ENCODE measurements at places on chromosomes 5 and 9. TPM values are rescaled to one million over a fixed set of nuclear protein-coding genes. Genes with fewer than 3 reads are reported as not detected.

The C5orf58 gene
- not detected for total RNA-seq

The CSF2 gene
- total RNA-seq, result not detected

The CCL21 gene
- total RNA-seq, result not detected

The PCDHA6 gene
- total RNA-seq, result 29.8 TPM

- no peaks in the 10 kb centered on the region for H3K36me3 ChIP-seq
- H3K4me1 ChIP-seq, result peaks cover 14% of the 10 kb centered on the region
- H3K4me3 ChIP-seq, result no peak overlapping the region
- no peak overlapping the region for H3K27ac ChIP-seq
- no peak for DNase-seq
Measured at GRCh38 chr5:100787648-100788047, 115.4 kb downstream of the ST8SIA4 start.

DNA sequence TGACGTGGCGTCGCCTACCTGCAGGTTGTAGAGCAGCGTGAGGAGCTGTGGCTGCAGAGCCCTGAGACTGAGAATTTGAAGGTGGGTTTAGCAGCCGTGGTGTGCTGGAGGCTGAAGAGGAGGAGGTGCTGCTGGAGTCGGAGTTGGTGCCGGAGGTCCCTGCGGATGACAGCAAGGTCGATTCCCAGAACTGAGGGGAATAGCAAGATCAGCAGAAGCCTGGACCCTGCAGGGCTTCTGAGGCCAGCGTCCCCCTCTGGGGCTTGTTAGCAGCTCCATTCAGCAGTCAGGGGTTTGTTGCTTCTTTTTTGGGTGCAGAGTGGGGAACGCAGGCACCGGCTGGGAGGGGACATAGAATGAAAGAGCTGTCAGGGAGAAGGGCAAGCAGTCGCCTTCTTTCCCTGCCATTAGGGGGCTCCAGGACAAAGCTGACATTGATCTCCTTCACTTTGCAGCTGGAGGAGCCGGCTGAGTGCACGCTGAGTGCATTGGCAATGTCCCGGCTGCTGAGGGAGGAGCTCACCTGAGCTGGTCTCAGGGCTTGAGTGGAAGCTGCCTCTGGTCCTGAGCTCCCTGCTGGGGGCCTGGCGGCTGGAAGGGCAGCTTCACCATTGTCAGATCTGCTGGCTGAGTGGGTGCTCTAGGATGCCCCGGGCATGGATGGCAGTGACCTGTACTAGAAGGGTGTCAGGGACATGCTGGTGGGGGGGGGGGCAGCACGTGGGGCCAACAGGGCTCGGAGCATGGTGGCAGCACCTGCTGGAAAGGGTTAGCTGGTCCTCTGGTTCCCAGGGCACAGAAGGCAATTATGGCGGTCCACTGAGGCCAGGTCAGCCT is 20.8 kb downstream of the OBP2B start:
- H3K4me3 ChIP-seq, result no peak overlapping the region
- peaks cover 10% of the 10 kb centered on the region for H3K27me3 ChIP-seq
- H3K27ac ChIP-seq, result no peak overlapping the region
- no peaks in the 10 kb centered on the region for H3K36me3 ChIP-seq
- H3K4me1 ChIP-seq, result peaks cover 8% of the 10 kb centered on the region

DNA sequence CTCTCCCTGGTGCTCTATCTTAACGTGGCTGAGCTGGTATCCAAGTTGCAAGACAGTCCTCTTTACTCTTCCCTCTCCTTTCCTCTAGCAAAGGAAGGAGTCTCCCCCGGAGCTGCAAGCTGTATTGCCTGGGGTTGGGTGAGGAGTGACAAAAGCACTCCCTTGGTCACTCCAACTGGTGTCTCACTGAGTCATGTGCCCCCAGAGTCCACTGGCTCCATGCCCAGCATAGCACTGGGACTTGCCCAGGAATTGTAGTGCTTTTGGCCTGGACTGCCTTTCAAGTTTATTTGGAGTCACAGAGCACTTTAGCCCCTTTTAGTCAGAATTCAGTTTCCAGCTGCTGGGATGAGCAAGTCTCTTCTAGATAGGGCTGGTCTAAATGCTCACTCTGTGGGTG is 82.6 kb upstream of the FST start:
- no peaks in the 10 kb centered on the region for H3K27me3 ChIP-seq
- no peak for DNase-seq
- H3K4me3 ChIP-seq, result no peak overlapping the region
- H3K36me3 ChIP-seq, result no peaks in the 10 kb centered on the region

- H3K4me1 ChIP-seq, result peaks cover 2% of the 10 kb centered on the region
- DNase-seq, result no peak
- no peaks in the 10 kb centered on the region for H3K27me3 ChIP-seq
- H3K36me3 ChIP-seq, result no peaks in the 10 kb centered on the region
Measured at GRCh38 chr9:100104314-100104713, 5.3 kb downstream of the INVS start.

DNA sequence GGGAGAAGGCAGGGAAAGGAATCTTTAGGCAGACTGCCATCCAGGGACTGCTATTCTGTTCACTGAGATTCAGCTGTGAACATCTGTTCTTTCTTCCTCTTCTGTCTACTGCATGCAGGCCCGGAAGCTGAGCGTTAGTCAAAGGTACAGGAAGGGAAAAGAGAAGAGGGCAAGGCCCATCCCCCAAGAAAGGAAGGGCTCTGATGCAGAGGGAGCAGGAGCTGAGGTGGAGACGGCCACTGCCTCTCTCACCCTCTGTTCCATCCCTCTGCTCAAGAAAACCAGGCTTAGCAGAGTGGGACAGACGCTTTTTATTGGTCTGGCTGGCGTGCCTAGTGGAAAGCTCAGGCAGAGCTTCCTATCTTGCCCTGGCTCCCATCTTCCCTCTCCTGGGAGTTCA is 57.6 kb downstream of the PFDN1 start:
- H3K4me3 ChIP-seq, result no peak overlapping the region
- peaks cover 18% of the 10 kb centered on the region for H3K27me3 ChIP-seq
- peaks cover 4% of the 10 kb centered on the region for H3K36me3 ChIP-seq
- peak overlapping the region; percentile 85 for H3K27ac ChIP-seq

DNA sequence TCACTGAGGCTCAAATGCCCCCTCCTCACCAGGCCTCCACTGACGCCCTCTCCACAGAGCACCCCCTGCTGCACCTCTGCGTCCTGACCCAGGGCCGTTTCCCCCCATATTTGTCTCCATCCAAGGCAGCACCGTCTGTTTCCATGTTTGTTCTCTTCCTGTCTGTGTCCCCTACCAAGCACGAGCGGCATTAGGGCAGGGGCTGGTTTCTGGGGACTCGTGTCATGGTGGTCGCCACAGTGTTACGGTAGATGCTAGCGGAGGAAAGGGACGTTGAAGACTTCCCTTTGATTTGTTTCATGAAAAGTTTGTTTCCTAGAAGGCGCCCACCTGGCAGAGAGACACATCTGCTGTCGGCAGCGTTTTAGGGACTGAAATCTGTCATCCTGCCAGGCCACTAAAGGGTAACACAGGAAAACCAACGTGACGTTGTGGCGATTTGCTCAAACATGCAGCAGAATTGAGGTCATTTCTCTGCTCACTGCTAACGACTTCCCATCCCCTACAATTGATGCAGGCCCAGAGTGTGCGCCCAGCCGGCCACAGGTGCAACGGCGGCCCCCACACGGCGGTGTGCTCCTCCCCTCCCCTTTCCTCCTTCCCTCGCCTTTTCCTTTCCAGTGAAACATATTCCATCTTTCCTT is 79.3 kb upstream of the IRX4 start:
- DNase-seq, result no peak
- no peak overlapping the region for H3K4me3 ChIP-seq
- H3K4me1 ChIP-seq, result peaks cover 17% of the 10 kb centered on the region

DNA sequence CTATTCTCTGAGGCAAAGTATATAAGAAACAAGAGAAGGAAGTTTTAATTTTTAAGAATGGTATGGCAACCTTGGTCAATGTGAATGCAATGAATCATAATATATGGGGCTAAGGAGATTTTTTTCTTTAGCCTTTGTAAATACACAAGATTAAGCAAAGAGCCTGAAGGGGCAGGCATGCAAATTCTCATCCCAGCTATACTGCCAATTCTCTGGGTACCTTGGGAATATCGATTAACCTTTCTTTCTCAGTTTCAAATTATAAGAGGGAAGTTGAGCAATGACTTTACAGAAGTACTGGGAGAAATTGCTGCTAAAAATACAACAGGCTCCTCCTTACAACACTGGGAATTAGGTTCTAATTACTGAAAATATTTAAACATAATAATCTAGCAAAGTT is 97.5 kb downstream of the MRPS27 start:
- no peaks in the 10 kb centered on the region for H3K27me3 ChIP-seq
- no peak for DNase-seq
- H3K4me3 ChIP-seq, result no peak overlapping the region
- peaks cover 15% of the 10 kb centered on the region for H3K36me3 ChIP-seq

DNA sequence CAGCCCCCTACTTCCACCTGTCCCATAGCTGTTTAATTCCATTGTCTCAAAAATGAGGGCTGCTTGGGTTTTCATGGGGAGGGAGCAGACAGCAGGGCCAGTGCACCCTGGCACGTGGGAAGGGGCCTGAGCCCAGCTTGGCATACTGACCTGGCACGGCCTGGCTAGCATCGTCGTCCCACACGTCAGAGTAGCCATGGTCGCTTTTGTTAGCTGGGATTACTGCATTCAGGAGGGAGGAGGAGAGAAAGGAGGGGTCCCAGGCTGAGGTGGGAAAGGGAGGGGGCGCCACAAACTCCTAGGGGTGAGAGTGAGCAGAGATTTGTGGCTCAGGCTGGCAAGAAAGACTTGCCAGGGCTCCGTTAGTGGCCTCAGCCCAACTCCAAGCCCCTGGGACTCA is 21.1 kb upstream of the CYSTM1 start:
- no peak overlapping the region for H3K4me3 ChIP-seq
- H3K4me1 ChIP-seq, result peaks cover 12% of the 10 kb centered on the region
- H3K36me3 ChIP-seq, result no peaks in the 10 kb centered on the region
- peaks cover 4% of the 10 kb centered on the region for H3K27me3 ChIP-seq
- DNase-seq, result no peak

DNA sequence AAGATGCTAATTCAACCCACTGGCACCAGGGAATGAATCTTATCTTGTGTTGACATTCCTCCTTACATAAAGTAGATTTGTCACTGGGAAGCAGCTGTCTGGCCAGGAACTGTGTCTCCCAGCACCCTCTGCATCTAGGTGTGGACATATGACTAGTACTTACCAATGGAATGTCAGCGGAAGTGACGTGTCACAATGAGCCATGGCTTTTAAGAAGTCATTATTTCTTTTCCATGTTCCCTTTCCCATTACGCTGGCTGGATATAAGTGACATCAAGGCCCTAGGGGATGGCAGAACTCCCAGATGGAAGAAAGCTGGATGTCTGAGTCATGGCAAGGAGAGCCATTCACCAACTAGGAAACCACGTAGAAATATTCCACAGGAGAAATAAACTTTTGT is 84.7 kb upstream of the MAST4 start:
- H3K27ac ChIP-seq, result no peak overlapping the region
- no peaks in the 10 kb centered on the region for H3K27me3 ChIP-seq
- H3K4me1 ChIP-seq, result peaks cover 2% of the 10 kb centered on the region
- H3K4me3 ChIP-seq, result no peak overlapping the region

GRCh38 chr5:135743181-135743580 is 91.3 kb upstream of the SLC25A48 start:
- DNase-seq, result no peak
- H3K4me1 ChIP-seq, result peaks cover 16% of the 10 kb centered on the region
- no peak overlapping the region for H3K27ac ChIP-seq
- peaks cover 20% of the 10 kb centered on the region for H3K36me3 ChIP-seq
- H3K27me3 ChIP-seq, result peaks cover 7% of the 10 kb centered on the region
- H3K4me3 ChIP-seq, result no peak overlapping the region

DNA sequence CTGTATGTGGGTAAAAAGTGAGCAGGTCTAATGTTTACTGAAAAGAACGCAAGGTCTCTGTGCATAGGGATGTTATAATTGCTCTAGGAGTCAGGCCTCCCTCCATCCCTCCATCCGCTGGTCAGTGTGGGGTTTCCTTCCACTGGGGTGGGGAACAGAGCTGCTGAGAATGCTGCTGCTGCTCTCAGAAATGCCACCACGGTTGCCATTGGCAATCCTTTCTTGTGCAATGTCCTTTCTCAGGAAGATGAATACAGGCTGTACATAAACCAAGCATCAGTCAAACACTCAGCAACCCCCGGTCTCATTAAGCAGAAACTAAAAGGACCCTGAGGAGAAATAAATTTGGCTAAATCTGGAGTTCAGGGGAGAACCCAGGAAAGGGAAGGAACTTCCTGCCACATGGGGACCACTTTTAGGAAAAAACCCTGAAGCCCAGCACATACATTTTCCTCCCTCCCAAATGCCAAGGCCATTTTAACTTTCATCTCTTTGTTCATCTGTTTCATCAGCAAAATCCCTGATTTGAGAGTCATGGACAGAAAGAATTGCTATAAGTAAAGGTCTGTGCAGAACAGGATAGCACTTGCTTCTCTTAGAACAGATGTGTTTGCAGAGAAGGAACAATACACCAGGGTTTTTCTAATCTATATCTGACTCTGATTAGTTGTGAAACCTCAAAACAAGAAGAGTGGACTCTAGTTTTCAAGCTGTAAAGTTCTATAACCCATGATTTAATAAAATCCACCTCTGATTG is 70.4 kb upstream of the SLC1A3 start:
- no peak overlapping the region for H3K27ac ChIP-seq
- H3K4me3 ChIP-seq, result no peak overlapping the region

GRCh38 chr5:122434205-122434970 is 122.4 kb downstream of the SNCAIP start:
- DNase-seq, result no peak
- H3K36me3 ChIP-seq, result no peaks in the 10 kb centered on the region
- H3K4me1 ChIP-seq, result peaks cover 16% of the 10 kb centered on the region
- no peaks in the 10 kb centered on the region for H3K27me3 ChIP-seq

- DNase-seq, result no peak
- peaks cover 5% of the 10 kb centered on the region for H3K36me3 ChIP-seq
- no peak overlapping the region for H3K27ac ChIP-seq
- no peak overlapping the region for H3K4me3 ChIP-seq
- peaks cover 2% of the 10 kb centered on the region for H3K4me1 ChIP-seq
- peaks cover 38% of the 10 kb centered on the region for H3K27me3 ChIP-seq
Measured at GRCh38 chr5:135024956-135025729, 8.9 kb downstream of the PITX1 start.

DNA sequence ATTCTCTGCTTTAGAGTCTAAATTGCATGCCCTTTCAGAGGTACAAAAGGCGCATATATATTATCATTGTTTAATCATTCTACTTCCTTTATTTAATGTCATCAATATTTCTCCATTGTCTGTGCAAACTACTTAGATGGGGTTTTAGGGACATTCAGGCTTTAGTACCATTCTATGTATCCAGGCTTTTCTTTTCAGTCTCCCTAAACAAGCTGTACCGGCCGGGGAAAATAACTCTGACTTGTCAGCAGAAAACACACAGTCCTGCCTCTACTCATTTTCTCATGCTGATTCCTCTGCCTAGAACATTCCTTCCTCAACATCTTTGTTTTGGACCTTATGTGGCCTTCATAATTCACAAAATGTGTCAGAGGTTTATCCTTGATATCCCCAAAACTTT is 392.1 kb upstream of the DAB2 start:
- no peaks in the 10 kb centered on the region for H3K36me3 ChIP-seq
- no peaks in the 10 kb centered on the region for H3K4me1 ChIP-seq
- H3K4me3 ChIP-seq, result no peak overlapping the region
- DNase-seq, result no peak
- H3K27me3 ChIP-seq, result no peaks in the 10 kb centered on the region

Data from glutamatergic neuron (in vitro differentiated cells).